ENCODE measurements at places on chromosomes 3 and 15.

- peak; percentile 20 for DNase-seq
Measured at GRCh38 chr15:68196445-68197169, 8.5 kb downstream of the CALML4 start.

DNA sequence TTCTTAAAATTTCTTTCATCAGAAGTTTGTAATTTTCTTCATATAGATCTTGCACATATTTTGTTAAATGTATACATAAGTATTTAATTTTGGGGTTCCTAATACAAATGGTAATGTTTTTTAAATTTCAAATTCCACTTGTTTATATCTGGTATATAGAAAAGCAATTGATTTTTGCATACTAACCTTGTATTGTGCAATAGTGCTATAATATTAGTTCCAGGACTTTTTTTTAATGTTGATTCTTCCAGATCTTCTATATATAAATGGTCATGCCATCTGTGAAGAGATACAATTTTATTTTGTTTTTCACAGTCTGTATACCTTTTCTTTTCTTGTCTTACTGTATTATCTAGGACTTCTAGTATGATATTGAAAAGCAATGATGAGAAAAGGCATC lies 665.0 kb downstream of the OTOL1 start:
- DNase-seq = no peak

GRCh38 chr3:3646934-3647333 lies 152.3 kb upstream of the LRRN1 start:
- no peak for DNase-seq

DNA sequence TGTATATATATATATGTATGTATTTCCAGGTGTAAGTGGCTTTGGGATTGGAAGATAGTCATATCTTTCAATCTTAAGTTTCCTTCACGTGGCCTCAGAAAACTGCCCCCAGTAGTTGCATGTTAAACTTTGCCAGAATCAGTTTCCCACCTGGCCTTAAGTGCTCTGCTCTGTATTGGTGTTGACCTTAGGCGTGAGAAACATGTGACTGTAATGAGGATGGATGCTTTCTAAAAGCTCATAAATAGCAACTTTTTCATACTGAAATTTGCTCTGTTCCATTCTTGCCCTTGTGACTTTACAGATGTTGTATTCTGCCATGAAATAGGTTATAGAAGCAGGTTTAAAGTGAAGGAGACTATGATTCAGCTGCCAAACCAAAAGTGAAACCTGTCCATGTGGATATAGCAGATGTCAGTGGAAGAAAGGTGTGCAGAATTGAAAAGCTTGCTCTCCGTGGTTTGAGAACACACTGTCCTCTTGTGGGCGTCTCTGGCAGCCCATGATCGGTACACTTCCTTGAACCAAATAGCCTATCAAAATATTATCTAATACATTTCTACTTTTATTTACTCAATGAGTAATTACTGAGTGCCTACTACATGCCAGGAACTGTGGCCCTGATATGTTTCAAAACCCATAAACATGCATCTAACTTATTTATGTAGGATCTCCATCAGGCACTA lies 15.8 kb downstream of the SCG5 start:
- DNase-seq = no peak

DNA sequence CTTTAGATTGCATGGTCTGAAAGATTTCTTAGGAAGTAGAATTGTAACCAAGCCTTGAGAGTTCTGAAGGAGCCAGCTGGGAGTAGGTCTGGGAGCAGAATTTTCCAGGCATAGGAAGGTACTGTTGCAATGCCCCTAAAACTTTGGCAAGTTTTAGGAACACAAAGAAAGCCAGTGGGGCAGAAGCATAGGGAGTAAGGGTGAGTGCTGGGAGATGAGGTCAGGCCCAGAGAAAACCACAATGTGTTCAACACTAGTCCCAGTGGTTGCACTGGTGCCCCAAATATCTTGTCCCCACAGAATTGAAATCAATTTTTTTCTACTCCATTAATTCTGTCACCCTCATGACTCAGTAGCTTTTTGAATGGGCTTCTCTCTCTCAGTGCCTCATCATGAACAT lies 120.7 kb upstream of the GALNT15 start:
- no peak for DNase-seq

GRCh38 chr3:159879146-159879545 lies 109.5 kb upstream of the IL12A start:
- no peak for DNase-seq

GRCh38 chr3:42906070-42906847 lies at the start of gene ZNF662:
ZNF662 (plus strand) TSS chr3:42906142; CDS start chr3:42908115, 1,973 bp downstream.
- no peak for DNase-seq

- DNase-seq = no peak
Measured at GRCh38 chr3:116331380-116331779, 113.9 kb downstream of the LSAMP start.

- DNase-seq = no peak
Measured at GRCh38 chr3:109924196-109924595, 586.9 kb upstream of the DPPA4 start.

GRCh38 chr15:61828008-61828407 lies 232.2 kb downstream of the VPS13C start:
- DNase-seq = peak; percentile 58

- DNase-seq = peak; percentile 50
Measured at GRCh38 chr3:172595664-172596393, 72.6 kb upstream of the TNFSF10 start.

- no peak for DNase-seq
Measured at GRCh38 chr3:156344215-156344614, 210.7 kb downstream of the SSR3 start.

Data from D341Med (cell line).